ENCODE measurements at places on chromosomes 13 and 19.

- no peak for DNase-seq
Observed at GRCh38 chr13:45372189-45373161, 31.5 kb upstream of the TPT1 start.

DNA sequence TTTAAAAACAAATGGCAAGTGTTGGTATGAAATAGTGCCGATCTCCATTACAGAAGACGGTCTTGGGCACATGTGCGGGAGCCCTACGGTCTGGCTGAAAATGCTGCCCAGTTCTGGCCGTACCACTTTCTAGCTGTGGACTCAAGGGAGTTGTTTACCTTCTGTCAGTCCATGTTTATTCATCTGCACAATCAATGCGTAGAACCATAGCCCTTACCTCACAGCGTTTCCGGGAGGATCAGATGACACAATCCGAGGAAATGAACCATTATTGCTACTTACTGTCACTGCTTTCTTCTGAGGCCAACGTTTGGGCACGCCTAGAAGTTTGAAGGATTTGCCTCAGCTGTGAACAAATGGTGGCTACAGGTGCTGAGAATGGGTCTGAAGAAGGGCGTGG is 31.2 kb downstream of the GADD45B start:
- DNase-seq = peak; percentile 89

DNA sequence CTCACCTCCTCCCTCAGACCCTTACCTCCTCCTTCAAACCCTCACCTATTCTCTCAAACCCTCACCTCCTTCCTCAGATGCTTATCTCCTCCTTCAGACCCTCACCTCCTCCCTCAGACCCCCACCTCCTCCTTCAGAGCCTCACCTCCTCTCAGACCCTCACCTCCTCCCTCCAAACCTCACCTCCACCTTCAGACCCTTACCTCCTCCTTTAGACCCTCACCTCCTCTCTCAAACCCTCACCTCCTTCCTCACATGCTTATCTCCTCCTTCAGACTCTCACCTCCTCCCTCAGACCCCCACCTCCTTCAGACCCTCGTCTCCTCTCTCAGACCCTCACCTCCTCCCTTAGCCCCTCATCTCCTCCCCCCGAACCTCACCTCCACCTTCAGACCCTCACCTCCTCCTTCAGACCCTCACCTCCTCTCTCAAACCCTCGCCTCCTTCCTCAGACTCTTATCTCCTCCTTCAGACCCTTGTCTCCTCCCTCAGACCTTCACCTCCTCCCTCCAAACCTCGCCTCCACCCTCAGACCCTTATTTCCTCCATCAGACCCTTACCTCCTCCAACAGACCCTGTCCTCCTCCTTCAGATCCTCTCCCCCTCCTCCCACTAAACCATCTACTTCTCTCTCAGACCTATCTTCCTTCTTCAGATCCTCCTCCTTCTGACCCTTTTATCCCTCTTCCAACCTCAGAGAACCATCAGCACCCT is 2.5 kb upstream of the BCL3 start:
- no peak for DNase-seq

DNA sequence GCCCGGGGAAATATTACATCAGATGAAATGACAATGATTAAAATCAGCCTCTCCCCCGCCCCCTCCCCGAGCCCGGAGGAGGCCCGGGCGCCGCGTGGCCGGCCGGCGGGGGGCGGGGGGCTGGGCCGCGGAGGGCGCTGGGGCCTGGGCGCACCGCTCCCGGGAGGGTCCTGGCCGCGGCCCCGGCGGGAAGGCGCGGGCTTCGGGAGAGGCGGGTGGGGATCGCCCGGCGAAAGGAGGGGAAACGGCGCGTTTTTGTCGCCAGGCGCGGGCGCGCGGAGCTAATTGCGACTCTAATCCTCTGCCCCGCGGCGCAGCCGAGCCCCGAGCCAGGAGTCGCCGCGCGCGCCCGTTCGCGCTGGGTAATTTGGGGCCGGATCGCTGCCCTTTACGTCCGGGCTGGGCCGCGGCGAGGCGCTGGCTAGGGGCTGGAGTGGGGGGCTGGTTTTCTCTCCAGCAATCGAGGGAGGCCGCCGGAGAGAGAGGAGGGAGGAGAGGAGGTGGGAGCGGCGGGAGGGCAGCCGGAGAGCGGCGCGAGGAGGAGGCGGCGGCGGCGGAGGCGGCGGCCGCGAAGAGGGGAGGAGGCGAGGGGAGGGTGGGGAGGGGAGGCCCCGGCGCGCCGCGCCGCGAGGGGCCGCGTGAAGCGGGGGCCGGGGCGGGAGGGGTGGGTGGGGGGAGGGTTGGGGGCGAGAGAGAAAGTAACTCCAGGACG is at the start of gene KCTD15:
TSS of gene KCTD15 (plus strand) at position 707 of the 712 bp plus-strand sequence. CDS start 3,585 bp downstream, outside the sequence.
- peak; percentile 47 for DNase-seq

GRCh38 chr13:51728972-51729371 is 75.0 kb downstream of the DHRS12 start:
- no peak for DNase-seq

GRCh38 chr19:51688671-51689571 is 4.2 kb upstream of the SPACA6 start:
- peak; percentile 82 for DNase-seq

- DNase-seq = no peak
Observed at GRCh38 chr13:28607187-28607955, 51.6 kb upstream of the POMP start.

- no peak for DNase-seq
Observed at GRCh38 chr13:38564256-38565150, 122.4 kb upstream of the FREM2 start.

GRCh38 chr19:40277356-40278059 is 7.6 kb downstream of the AKT2 start:
- DNase-seq = no peak

- DNase-seq = no peak
Observed at GRCh38 chr13:97429681-97430081, 4.3 kb upstream of the RAP2A start.

GRCh38 chr19:34171539-34171876 is 796 bp upstream of the LSM14A start:
- DNase-seq = no peak

GRCh38 chr13:36251017-36251416 is 36.7 kb upstream of the SOHLH2 start:
- DNase-seq = no peak

DNA sequence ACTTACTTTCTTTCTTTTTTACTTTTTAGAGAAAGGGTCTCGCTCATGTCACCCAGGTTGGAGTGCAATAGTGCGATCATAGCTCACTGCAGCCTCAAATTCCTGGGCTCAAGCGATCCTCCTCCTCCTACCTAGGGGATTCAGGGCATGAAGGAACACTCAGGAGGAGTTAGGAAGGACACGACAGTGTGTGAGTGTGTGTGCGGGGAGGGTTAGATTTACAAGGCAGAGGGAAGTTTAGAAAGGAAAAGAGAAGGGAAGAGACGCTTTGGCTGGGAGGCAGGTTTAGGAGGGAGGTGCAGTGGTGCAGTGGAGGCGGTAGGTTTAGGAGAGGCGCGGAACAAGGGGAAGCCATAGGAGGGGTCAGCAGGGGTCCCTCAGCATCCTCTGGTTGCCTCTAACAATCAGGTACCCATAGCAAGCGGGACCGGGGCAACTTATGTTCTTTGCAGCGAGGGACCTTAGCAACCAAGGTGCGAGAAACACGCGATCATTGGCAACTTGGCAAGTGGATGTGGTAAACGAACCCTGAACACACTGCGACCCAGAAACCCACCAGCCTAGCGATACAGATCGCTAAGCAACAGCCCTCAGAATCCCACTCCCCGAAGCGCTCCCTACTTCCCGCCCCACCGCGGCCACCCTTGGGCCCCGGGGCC is 501 bp downstream of the SIRT2 start:
- no peak for DNase-seq
